Activated naive CD4-positive, alpha-beta T cell (primary cell): ENCODE measurements at places on chromosomes 1 and 21.

DNA sequence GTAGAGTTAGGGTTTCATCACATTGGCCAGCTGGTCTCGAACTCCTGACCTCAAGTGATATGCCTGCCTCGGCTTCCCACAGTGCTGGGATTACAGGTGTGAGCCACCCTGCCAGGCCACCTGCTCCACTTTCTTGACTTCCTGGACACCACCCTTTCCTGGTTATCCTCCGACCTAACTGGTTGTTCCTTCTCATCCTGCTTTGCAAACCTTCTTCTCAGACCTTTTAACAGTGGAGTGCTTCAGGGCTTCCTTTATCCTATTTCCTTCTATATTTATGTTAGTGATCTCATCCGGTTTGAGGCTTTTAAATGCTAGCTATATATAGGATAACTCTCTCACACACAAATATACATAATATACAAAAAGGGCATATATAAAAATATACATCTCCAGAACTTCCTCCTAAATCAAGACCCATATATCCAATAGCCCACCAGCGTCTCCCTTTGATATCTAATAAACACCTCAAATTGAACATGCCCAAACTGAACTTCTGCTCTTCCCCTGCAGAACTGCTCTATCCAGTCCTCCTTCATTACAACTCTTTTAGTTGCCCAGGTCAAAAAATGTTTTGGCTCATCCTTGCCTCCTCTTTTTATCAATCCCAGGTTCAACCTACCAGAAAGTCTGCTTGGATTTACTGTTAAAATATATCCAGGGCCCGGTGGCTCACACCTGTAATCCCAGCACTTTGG is 19.5 kb upstream of the UQCRHL start:
- DNase-seq, result no peak

DNA sequence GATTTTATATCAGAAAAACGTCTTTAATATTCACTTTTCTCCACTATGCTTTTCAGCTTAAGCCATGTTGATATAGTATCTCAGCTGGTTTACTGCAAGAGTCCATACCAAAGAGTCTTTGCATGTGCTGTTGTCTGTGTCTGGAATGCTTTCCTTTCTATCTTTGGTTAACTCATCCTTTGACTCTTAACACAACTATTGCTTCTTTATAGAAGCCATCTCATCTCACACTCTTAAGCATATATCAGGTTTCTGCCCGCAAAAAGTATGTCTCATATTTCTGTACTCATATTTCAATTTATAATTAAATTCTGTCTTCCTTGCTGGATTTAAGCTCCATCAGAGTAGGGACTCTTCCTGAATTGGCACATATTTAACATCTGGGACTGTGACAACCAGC is 220.9 kb upstream of the KCNK2 start:
- DNase-seq, result no peak

DNA sequence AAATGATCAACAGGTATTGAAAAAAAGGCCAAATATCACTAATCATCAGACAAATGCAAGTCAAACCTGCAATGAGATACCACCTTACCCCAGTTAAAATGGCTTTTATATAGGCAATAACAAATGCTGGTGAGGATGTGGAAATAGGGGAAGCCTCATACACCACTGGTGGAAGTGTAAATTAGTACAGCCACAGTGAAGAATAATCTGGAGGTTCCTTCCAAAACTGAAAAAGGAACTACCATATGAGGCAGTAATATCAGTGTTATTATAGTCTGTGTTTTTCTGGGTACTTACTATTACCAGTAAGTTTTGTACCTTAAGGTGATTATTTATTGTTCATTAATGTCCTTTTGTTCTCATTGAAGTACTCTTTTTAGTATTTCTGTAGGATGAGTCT is 201.3 kb downstream of the MRPL39 start:
- no peak for DNase-seq

DNA sequence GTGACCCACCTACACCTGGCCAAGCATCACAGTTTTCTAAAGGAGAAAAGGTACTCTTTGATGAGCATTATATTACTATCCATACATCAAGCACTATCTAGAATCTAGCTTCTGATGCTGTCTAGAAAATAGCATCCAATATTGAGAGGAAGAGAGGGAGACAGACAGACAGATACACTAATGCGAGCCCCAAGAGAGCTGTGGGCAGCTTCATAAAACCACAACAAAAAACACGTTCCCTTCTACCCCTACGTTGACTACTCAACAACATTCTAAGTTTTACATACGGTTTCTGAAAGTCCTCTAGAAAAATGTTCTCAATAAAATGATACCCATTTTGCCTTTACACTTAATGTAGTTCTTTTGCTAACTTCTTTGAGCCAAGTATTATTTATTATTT is 221.8 kb downstream of the SLC45A1 start:
- DNase-seq, result no peak

GRCh38 chr1:153944005-153944826 is 2.3 kb downstream of the DENND4B start:
- DNase-seq, result no peak

DNA sequence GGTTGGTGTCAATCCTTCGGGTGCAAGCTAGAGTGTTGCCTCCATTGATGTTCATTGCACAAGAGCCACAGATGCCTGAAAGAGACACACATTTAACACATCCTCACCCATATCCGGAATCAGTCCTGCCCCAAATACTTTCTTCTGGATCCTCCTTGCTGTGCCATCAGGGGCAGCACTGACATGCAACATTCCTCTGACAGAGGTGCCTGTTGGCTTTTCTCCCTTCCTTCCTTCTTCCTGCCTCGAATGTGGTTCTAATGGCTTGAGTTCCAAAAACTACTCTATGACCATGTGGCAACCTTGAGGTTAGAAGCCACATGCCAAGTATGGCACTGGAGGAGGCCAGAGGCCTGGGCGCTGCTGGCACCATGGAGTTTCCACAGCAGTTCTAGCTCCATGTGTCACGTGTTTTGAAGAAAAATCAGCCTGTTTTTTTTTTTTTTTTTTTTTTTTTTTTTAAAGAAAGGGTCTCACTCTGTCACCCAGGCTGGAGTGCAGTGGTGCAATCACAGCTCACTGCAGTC is 17.0 kb upstream of the ATP13A2 start:
- DNase-seq, result no peak

- DNase-seq, result no peak
Measured at GRCh38 chr1:78437941-78438340, 52.8 kb upstream of the PTGFR start.

DNA sequence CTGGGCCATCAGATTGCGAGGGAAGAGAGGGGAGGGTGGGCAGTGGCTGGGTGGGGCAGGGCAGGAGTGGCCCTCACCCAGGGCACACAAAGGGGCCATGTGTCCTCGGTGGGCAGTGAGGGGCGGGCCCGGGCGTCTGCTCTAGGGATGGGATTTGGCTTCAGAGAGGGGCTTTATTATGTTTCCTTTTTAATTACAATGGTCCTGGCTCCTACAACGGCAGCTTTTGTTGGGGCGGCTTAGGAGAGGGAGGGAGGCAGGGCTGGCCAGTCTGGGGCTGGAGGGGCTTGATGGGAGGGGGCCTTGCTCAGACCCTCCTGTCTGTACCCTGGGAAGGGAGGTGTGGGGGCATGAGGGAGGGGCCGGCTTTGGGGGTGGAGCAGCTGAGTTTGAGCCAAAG is 102.8 kb upstream of the WNT4 start:
- no peak for DNase-seq

DNA sequence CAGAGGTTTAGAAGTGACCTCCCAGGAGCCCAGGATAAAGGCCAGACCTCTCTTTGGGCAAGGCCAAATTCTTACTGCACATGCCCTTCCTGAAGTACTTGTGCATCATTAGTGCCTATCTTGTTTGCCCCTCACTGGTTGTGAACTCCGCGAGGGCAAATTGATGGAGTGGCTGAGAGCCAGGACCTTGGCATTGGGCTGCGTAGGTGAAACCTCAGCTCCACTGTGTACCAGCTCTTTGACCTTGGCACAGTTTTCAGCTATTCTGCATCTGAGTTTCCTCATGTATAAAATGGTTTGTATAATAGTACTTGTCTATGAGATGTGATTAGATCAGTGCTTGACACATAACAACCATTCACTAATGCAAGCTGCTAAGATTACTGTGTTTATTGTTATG is 11.5 kb downstream of the OTUD3 start:
- no peak for DNase-seq

DNA sequence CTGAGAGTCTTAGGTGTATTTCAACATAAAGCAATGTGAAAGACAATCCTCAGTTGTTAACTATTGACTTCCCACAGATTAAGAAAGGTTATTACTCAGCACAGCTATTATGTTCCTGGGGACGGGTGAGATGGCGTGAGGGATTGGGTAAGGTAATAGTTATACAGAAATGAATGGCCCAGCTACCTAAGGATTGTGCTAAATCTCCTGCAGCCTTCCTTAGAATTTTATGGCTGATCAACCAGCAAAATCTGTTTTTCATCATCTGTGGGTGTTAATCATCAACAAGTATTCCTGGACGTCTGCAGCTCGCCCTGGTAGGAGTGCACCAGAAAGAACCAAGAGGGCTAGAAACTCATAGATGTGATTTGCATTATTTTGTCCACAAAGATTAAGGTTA is 146.0 kb upstream of the IVNS1ABP start:
- DNase-seq, result no peak

GRCh38 chr1:37125295-37125694 is 91.0 kb upstream of the GRIK3 start:
- DNase-seq, result no peak

DNA sequence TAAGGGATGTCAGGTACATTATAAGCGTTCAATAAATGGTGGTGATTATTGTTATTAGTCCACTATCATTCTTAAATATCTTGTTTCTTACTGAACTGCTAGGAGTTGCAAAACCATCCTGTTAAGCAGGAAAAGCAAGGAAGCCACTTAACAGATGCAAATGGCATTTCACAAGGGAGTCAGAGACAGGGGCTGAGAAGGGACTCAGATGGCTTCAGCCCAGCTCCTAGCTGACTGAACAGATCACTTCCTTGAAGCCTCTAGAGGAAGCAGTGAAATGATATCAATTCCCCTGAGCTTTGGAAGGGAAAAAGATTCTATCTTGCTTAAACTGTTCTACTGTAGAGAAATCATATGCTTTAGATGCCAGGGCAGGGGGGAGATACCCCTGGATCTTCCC is 151.5 kb downstream of the ST6GALNAC5 start:
- no peak for DNase-seq
